Fibroblast of skin of right quadriceps (primary cell): ENCODE measurements at places on chromosomes 2 and 18.

GRCh38 chr2:28357055-28357454, 35.6 kb upstream of the FOSL2 start:
- DNase-seq: no peak

- DNase-seq: peak; percentile 93
Measured at GRCh38 chr2:55102056-55102812, 52.0 kb upstream of the RTN4 start.

GRCh38 chr2:232981356-232981755, 31.7 kb downstream of the NGEF start:
- DNase-seq: no peak

GRCh38 chr2:238361877-238362276, 41.6 kb downstream of the TRAF3IP1 start:
- DNase-seq: no peak

DNA sequence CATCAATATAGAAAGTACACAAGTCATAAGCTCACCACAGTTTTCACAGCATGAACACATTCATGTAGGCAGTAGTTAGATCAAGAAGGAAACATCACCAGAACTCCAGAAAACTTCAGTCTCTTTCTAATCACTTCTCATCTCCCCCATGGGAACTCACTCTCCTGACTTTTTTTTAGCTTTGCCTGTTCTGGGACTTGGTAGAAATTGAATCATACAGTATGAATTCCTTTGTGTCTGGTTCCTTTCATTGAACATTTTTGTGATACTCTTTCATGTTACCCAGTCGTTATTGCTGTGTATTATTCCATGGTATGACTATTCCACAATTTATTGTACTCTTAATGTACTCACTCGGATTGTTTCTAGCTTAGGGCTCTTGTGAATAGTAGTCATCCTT, 160.2 kb downstream of the TAF4B start:
- DNase-seq: peak; percentile 53

DNA sequence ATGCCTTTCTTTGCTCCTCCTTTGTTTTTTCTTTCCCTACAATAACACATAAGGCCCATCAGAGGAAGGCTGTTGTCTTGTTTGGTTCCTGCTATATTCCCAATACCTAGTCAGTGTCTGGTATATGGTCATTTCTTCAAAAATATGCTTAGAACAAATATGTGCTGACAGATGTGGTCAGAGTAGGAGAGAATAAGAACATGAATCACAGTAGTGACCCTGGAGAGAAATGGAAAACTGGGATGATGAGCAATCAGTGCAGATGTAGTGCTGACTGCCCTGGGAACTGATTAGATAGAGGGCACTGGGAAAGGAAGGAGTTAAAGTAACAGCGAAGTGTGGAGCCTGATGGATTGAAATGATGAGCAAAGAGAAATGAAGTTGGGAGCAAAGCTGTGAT, 189.4 kb upstream of the LHCGR start:
- peak; percentile 55 for DNase-seq

DNA sequence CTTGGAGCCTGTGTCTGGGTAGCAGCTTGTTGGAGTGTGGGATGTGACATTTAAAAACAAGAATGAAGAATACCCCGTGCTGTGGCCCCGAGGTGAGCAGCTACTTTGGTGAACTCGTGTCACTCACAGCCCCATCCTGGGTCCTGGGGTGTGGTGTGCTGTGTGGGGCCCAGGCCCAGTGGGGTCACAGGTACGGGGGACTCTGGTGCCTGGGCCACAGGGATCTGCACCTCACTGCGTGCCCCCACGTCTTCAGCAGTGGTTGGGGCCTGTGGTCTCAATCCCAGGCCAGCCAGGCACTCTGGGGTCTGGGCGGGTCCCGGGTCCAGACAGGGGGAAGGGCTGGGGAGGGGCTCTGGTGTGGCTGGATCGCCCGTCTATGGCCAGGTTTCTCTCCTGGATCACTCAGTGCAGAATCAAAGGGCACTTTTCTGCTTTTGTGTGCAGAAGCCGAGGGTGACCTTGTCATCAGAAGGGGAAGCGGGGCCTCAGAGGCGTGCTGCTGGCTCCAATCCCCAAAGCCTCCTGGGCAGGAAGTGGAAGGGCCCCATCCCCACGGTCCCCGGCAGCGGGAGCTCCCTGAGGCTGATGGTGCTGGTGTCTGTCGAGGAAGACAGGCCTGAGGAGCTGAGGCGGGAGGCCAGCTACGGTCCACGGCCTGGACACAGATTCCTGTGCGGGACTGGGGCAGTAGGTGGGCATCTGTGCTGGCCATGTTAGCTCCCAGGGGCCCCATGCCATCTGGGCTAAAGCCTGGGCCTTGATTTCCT, 1.4 kb downstream of the GPR35 start:
- DNase-seq: no peak

GRCh38 chr2:114495046-114495445, 52.6 kb downstream of the DPP10 start:
- no peak for DNase-seq

DNA sequence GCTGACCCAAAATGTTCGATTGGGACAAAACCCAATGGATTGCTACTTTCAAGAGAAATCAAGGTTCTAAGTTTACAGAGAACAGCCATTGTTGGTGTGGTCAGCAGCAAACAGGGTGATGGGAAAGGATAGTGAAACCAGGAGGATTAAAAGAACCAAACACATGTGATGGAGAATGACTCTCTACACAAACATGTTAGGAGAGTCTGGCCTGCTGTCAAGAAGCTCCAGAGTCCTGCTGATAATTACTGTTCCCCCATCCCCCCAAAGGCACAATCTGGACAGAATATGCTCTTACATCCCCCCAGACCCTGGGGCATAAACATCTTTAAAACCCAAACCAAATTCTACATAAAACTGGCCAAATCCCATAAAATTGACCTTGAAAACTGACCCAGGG, 32.0 kb upstream of the ACYP2 start:
- DNase-seq: peak; percentile 42

DNA sequence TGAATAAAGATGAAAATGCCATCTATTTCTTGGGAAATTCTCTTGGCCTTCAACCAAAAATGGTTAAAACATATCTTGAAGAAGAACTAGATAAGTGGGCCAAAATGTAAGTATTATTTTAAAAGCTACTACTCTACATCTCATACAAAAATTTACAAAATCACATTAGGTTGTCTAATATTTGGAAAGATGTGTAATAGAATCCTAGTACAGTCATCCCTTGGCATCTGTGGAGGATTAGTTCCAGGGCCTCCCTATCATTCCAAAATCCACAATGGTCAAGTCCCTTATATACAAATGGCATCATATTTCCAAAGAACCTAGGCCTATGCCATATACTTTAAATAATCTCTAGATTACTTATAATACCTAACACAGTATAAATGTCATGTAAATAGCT, 41.2 kb downstream of the KYNU start:
- peak; percentile 16 for DNase-seq

DNA sequence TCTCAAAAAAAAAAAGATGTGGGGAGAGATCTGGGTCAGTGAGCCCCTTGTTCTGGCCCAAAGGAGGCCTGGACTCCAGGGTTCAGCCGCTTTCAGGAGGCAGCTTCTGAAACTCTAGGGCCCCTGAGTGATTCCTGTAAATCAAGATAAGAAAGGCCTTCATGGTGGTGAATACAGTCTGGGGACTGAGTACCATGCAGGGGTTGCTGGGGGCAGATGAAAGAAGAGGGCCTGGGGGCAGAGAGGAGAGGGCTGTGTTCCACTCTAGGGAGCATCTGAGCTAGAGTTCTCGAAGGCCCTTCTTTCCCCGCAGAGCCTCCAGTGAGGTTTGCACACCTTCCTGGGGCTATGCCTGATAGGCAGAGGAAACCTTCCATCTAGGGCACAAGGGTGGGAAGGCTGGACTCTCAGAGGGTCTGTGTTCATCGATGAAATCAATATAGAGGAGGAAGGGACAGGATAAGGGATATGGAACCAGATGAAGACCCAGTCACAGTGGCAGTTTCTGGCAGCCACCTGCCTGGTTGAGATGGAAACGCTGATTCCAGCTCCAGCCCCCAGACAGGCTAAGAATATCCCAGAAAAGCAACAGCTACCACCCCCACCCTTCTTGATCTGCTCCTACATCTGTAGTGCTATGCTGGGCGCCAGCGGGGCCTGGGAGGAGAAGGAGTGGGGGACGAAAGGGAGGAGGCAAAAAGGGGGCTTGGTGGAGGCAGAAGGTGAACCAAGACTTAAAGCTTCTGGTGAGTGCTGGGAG, 4.7 kb upstream of the CDK5R2 start:
- DNase-seq: no peak

- peak; percentile 88 for DNase-seq
Measured at GRCh38 chr18:62781893-62782292, 66.6 kb downstream of the PHLPP1 start.

- DNase-seq: no peak
Measured at GRCh38 chr2:36462311-36462935, 106.8 kb downstream of the CRIM1 start.

DNA sequence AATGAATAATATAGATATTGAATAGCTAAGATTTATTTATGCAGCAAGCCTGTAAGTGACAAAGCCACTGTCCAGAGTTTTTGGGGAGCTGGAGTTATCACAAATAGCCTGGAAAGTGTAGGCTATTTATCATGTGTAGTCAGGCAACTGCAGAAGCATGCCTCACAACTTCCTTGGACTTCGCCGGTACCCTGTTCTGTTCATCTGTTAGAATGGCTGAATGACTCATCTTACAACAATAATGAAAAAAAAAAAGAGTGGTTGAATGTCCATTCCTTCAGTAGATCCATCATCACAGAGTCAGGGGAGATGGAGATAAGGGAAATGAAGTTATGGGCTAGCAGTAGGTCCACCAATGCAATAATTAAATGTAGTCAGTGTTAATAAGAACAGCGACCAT, 24.0 kb upstream of the ATP5MC3 start:
- DNase-seq: peak; percentile 5

- DNase-seq: no peak
Measured at GRCh38 chr2:230227216-230227615, 1.7 kb downstream of the SP140 start.

DNA sequence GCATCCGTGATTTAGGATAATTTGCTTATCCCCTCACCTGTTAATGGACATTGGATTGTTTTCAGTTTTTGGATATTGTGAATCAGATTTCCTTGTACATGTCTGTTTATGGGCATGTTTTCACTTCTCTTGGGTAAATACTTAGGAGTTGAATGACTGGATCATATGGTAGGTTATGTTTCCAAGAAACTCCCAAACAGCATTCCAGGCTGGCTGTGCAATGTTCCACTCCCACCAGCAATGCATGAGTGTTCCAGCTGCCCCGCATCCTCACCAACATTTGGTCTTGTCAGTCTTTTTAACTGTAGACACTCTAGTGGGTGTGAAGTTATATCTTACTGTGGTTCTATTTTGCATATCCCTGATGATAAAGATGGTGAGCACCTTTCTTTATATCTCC, 8.9 kb upstream of the LRRFIP1 start:
- peak; percentile 57 for DNase-seq

GRCh38 chr18:44054514-44054913, 626.2 kb upstream of the SETBP1 start:
- no peak for DNase-seq
